ENCODE measurements at places on chromosomes 7 and 10.

DNA sequence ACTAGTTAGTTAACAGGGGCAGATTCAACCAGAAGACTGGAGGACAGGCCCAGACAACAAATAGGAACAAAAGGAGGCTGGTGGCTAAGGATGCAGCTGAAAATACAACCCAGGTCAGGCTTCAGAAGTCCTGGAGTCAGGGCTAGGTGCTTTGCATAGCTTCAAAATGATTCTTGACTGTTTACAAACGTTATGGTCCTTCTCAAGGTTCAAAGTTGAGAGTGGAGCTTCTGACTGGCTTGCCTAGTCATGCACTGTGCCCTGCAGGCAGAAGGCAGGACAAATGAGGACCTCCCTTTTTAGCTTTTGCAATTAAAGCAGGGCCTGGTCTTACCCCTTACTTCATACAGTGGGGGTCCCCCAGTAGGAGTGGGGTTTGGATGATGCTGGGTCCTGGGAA is 4.4 kb upstream of the CDH23 start:
- DNase-seq, result no peak

DNA sequence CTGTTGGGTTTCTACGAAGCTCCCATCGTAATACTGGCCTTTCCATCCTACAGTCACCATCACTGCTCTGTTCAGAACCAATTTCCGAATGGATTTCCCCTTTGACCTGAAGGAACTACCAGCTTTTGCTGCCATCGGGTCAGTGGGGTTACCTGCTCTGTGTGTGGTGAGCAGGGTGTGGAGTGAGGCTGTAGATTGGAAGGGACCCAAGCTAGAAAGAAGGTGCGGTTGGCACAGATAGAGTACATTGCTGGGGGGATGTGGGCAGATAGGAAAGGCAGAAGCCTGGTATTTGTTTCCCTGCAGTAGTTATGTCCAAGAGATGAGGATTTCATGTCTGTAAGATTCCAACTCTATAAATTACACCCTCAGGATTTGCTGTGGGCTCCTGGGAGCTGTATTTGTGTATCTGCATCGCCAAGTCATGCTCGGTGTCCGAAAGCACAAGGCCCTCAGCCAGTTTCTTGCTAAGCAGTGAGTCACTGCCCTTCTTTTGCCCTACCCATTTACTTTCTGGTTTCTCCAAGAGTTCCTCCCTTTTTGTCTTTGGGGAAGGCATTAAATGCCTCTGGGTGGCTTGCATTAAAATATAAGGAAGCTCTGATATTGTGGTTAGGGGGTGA is 15.4 kb downstream of the CLCN1 start:
- no peak for DNase-seq

- DNase-seq, result no peak
These were observed 697.5 kb downstream of the INHBA start for GRCh38 chr7:41005374-41005901.

GRCh38 chr10:124646483-124647352 is 97.5 kb downstream of the FAM53B start:
- DNase-seq, result no peak

- no peak for DNase-seq
These were observed 481.5 kb upstream of the KLF6 start for GRCh38 chr10:4266416-4267085.

- DNase-seq, result no peak
These were observed 259.3 kb upstream of the TMEM72 start for GRCh38 chr10:44651834-44652233.
